ENCODE measurements at places on chromosomes 2 and 18.
A peak's percentile ranks its signal among the peaks of the same experiment; 100 is the strongest.

DNA sequence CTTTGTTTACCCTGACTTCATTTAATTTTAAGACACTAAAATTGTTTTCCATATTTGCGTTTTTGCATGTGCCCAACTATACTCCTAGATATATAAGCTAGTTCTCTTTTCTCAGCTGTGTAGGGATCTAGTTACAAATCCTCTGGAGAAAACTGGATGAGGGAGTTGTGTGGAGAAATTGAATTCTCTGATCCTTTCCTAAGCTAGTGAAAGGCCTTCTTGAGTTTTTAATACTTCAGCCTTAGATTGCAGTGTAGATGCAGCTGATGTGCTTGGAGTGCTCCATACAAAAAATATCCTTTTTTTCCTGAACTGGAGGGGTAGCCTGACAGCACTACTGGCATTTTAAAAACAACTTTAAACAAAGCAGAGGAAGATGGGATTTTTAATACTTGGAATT lies 8.6 kb upstream of the MTX2 start:
- no peak for DNase-seq

DNA sequence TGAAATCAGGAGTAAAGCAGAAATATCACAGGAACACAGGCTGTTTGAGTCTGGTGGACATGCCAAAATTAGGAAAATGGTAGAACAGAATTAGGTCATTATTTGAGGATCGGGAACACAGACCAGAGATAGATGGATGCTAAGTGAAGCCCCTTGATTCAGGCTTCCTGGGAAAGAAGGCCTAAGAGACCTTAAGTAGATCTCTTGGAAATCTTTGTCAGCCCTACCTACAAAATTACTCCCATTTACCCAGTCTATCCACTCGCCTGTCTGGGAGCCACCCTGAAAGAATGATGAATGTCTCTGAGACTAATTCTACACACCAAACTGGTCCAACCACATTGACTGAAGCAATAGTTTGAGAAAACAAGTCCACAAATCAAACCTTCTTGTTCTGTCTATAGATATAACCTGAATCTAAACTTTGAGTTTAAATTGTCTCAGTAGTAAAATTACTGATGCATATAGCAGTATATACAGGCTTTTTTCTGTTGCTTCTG lies 36.6 kb upstream of the TANK start:
- DNase-seq, result no peak

- DNase-seq, result no peak
These were observed 121.6 kb downstream of the MTCL1 start for GRCh38 chr18:8826971-8827370.

- peak; percentile 93 for DNase-seq
These were observed 28.0 kb upstream of the SCYGR1 start for GRCh38 chr2:227415538-227416424.

- DNase-seq, result peak; percentile 96
These were observed 32.2 kb downstream of the MAL start for GRCh38 chr2:95057535-95058370.

DNA sequence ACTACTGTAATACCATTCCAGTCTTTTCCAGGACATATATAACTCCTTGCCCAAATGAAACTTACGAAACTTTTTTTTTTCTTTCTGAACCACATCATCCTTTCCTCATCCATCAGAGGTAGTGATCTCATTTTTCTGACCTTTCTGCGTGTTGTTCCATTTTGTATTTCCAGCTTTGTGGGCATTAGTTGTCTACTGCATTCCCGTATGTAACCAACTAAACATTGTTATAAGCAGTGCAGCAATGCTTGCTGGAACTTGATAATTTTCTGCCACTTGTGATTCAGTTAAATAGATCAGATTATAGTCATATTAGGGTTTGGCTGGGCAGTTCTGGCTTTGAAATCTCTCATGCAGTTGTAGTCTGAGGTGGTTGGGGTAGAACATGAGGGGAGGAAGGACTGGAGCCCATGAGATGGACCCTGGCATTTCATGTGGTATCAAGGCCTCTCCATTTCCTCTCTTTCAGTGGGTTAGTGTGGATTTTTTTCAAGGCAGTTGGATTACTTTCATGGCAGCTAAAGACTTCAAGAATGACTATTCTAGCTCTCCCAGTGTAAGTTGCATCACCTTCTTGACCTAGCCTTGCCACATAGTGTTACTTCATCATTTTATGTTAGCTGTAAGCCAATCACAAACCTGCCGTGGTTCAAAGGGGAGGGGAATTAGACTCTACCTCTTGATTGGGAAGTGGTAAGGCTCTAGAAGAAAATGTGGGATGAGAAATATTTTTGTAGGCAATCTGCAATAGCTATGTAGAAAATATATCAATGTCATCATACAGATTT lies 80.5 kb downstream of the EHBP1 start:
- DNase-seq, result no peak

- no peak for DNase-seq
These were observed 38.5 kb downstream of the BOD1L2 start for GRCh38 chr18:57185434-57185833.

GRCh38 chr2:42864641-42865280 lies 72.4 kb upstream of the HAAO start:
- DNase-seq, result no peak

GRCh38 chr2:60391649-60392375 lies 161.6 kb downstream of the BCL11A start:
- DNase-seq, result no peak

DNA sequence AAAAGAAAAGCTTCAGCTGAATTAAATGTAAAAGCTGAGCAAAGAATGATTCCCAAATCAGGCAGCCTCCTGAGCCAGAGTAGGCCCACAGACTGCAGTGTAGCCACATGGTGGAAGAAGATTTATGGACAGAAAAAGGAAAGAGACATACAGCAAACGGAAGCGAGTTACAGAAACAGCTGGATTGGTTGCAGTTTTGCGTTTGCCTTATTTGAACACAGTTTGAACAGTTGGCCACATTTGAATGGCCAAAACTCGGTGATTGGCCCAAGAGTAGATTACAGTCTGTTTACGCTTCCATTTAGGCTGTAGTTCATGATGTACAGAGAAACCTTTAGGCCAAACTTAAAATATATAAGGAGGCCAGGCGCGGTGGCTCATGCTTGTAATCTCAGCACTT lies 35.1 kb downstream of the SH2D6 start:
- DNase-seq, result no peak

- DNase-seq, result no peak
These were observed 20.5 kb downstream of the SETBP1 start for GRCh38 chr18:44701227-44701626.

GRCh38 chr2:233830111-233830802 lies 24.1 kb downstream of the HJURP start:
- DNase-seq, result no peak

DNA sequence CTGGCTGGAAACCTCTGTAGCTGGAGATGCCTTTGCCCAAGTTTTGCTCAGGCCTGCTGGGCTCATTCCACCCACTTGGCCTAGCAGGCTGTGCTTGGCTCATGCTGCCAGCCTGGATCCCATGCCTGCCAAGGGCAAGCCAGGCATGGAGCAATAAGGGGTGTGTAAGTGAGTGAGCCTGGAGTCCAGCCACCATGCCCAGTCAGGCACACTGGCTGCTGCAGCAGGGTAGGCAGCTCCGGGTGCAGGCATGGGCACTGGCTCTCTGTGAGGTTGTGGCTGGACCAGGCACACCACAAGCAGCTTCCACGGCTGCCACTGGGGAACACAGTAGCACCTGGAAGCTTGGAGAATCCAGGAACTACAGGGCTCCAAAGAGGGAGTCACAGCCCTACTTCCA lies 147.7 kb upstream of the HS6ST1 start:
- no peak for DNase-seq

DNA sequence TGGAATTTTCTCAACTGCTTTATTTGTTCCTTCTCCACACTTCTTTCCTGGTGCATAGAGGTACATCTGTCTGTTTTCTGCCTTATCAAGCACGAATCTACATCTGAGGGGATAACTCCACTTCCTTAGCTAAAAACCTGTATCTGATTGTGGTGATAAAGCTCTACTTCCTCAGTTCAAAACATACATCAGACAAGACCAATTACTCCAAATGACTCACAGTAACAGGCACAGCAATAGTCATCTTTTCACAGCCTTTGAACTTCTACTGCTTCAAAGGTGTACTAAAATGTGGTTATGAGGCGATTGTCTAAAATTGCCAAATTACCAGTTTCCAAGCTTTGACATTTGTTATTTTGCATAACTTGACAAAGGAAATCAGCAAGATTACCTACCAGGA lies 803.6 kb upstream of the ZEB2 start:
- no peak for DNase-seq

GRCh38 chr18:75201282-75202270 lies 7.4 kb downstream of the PTGR3 start:
- DNase-seq, result no peak

GRCh38 chr18:8298186-8298585 lies 311.1 kb upstream of the RAB12 start:
- no peak for DNase-seq

DNA sequence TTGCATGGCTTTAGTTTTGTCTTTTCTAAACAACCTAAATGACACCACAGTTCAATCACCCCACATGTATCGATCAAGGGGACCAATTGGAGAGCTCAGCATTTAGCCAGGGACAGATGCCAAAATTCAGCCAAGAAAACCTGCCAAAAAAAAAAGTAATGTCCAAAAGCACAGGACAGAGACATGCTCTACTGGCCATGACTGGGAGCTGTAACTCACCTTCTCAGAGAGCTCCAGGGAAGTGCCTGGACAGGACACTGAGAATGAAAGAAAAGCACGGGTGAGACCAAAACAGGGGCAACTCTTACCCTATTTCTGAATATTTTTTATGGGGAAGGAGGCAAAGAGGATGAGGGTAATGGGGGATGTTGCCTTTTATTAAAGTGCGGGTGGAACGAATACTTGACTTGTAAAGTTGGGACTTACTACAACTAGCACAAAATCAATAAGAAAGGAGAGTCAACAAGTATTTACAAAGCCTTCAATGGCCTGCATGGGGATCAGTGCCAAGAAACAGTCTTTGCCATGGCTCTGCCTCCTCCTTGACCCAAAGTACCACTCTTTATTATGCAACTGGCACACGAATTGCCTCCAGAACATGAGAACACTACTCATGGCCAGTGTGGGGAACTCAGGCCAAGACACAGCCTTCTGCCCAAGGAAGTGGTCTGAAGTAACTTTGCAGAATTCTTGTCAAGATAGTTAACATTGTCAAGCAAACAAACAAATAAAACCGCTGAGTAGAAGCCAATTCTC lies 72.9 kb upstream of the HK2 start:
- no peak for DNase-seq

DNA sequence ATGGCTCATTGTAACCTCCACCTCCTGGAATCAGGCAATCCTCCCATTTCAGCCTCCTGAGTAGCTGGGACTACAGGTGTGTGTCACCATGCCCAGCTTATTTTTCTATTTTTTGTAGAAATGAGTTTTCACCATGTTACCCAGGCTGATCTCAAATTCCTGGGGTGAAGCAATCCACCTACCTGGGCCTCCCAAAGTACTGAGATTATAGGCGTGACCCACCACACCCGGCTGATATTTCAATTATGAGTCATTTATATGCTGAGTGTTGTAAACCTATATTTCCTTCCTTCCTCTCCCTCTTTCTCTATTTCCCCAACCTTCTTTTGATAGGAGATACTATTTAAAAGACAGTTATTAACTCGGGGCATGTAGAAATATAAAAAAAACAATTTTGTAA lies 469.6 kb upstream of the ID2 start:
- DNase-seq, result no peak

DNA sequence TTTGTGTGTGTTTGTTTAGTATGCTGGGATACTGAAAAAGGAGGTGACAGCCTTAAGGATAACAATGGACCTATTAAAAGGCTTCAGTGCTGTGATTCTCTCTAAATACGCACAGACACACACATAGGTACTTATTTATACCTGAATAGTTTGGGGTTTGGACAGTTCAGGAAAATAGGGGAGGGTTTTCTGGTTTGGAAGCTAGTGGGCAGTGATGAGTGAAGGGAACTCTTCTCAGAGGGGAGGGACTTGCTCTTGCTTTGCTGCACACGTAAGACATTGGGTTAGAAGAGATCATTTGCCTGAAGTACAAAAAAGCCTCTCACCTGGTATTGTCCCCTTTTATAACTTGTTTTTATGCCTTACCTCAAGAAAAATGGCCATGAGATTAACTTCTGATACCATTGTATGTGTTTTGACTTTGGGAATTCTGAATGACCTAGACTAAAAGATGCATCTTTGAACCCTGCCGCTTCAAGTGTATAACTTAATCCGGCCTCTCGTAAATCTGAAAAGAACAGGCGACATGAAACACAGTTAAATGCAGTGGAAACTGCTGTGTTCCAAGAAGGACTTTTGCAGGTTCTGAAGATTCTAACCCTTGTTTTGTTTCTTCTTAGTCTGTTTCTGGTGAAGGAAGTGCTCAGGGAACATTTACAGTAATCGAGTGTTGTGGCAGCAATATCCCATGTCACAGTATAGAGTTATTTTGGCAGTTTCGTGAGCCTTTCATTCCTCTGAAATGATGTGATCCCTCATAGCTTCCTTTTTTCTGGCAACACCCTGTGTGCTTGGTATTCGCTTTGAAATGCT lies 2.5 kb downstream of the CRIM1 start:
- DNase-seq, result peak; percentile 53

DNA sequence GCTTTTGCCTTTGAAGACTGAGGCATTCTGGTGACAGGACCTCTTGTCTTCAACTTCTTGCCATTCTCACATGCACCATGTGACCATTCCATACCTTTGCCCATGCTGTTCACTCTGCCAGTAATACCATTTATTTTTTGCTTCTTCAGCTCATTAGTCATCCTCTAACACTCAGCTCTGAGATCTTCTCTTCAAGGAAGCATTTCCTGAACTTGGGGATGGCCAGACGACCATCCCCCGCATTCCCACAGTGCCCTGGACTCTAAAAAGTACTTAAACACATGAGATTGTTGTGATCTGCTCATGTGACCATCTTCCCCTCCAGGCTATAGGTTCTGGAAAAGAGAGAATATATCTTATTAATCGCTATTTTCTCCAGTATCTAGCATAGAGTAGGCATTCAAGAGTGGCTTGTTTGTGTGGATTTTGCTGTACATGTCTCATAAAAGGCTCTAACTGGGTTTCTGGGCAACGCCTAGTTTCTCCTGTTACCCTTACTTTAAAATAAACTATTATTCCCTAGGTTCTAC lies 33.9 kb downstream of the PAX3 start:
- no peak for DNase-seq

GRCh38 chr2:15456352-15456751 lies 104.8 kb downstream of the NBAS start:
- DNase-seq, result no peak

DNA sequence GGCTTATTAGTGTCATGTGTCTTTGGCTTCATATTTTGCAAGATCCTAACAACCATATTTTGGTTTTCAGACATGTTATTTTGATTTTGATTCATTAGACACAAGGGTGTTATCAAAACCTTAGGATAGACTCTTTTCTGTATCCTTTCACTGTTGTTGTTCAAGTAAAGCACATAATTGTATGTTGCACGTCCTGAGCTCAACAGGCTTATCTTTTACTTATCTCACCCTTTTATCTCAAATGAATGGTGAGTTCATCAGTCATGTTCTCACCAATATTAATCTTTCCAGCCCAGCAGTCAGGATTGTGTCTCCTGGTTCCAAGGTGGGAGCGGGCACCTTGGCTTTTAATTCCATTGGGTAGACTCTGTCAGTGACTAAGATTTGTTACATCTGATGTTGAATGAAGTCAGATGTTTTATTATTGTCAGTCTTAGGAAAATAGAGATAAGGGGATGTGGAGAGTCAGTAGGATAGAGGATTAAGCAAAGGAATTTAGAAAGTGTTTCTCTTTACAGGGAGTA lies 11.9 kb downstream of the GPN1 start:
- DNase-seq, result no peak

GRCh38 chr2:2590141-2590540 lies 259.1 kb upstream of the MYT1L start:
- DNase-seq, result no peak

Measured in SK-MEL-5 (cell line).